ENCODE measurements at places on chromosomes 3 and 15. TPM values are rescaled to one million over a fixed set of nuclear protein-coding genes. Genes with fewer than 3 reads are reported as not detected.

- no peak for DNase-seq
- H3K27me3 ChIP-seq = no peaks in the 10 kb centered on the region
- no peaks in the 10 kb centered on the region for H3K4me1 ChIP-seq
- no peak within 1 kb of the TSS for H3K4me3 ChIP-seq
Observed at GRCh38 chr3:44584646-44585501, at the start of gene ZNF660. TSS of gene ZNF660 (plus strand) at chr3:44584964. CDS start at chr3:44594194, 9,230 bp downstream.

GRCh38 chr15:38662805-38663204 lies 98.2 kb upstream of the RASGRP1 start:
- DNase-seq = no peak
- H3K36me3 ChIP-seq = no peaks in the 10 kb centered on the region
- no peaks in the 10 kb centered on the region for H3K4me1 ChIP-seq
- no peak overlapping the region for H3K4me3 ChIP-seq
- H3K27ac ChIP-seq = no peak overlapping the region

The EEFSEC gene
- 16.1 TPM for total RNA-seq

DNA sequence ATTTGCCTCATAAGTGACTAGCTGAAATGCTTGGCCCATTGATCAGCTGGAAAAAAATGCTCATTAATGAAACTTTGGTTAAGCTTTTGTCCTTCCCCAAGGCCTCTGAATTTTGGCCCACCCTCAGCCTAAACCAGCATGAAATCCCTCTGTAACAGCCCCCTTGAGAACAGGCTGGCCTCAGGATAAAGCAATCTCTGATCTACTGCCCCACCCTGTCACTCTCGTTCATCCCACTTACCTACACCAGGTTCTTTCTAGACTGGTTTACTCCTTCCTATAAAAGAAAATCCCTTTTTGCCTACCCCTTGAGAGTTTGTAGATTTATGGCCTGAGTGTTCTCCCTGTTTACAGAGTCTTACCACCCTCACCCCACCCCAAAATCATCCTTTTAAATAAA lies 3.4 kb upstream of the AEN start:
- DNase-seq = no peak
- H3K36me3 ChIP-seq = no peaks in the 10 kb centered on the region
- H3K4me3 ChIP-seq = no peak overlapping the region
- H3K27me3 ChIP-seq = no peaks in the 10 kb centered on the region
- H3K4me1 ChIP-seq = peaks cover 42% of the 10 kb centered on the region
- H3K27ac ChIP-seq = no peak overlapping the region

- no peaks in the 10 kb centered on the region for H3K36me3 ChIP-seq
- DNase-seq = peak; percentile 27
- H3K27me3 ChIP-seq = no peaks in the 10 kb centered on the region
- no peak overlapping the region for H3K27ac ChIP-seq
Observed at GRCh38 chr15:50828610-50829206, 63.2 kb upstream of the SPPL2A start.

GRCh38 chr15:71484080-71484479 lies 326.3 kb upstream of the NR2E3 start:
- H3K4me3 ChIP-seq = no peak overlapping the region
- H3K27me3 ChIP-seq = no peaks in the 10 kb centered on the region
- H3K36me3 ChIP-seq = no peaks in the 10 kb centered on the region
- H3K27ac ChIP-seq = no peak overlapping the region

DNA sequence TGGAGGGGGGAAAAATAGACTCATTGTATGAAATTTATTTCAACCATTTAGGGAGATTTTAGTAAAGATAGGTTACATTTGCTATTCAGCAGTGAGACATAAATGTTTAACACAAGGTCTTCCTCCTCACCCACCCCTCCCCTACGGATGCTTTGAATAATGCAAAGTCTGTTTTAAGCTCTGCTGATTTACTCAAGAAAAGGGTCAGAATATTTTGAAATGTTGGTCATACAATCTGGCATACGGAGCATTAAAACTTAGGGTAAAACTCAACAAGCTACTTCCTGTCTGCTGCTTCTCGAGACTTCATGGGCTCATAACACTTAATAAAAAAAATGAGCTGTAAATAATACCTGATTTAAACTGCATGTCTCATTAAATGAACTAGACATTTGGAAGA lies 156.3 kb downstream of the WNT5A start:
- no peaks in the 10 kb centered on the region for H3K36me3 ChIP-seq
- H3K4me1 ChIP-seq = no peaks in the 10 kb centered on the region
- no peak for DNase-seq
- no peak overlapping the region for H3K4me3 ChIP-seq

GRCh38 chr15:57476533-57476975 lies 100.2 kb downstream of the CGNL1 start:
- DNase-seq = no peak
- no peak overlapping the region for H3K27ac ChIP-seq
- H3K27me3 ChIP-seq = no peaks in the 10 kb centered on the region
- no peaks in the 10 kb centered on the region for H3K36me3 ChIP-seq
- H3K4me3 ChIP-seq = no peak overlapping the region
- H3K4me1 ChIP-seq = no peaks in the 10 kb centered on the region

GRCh38 chr3:70108072-70108471 lies 108.5 kb downstream of the SAMMSON start:
- H3K36me3 ChIP-seq = no peaks in the 10 kb centered on the region
- H3K4me3 ChIP-seq = no peak overlapping the region
- H3K4me1 ChIP-seq = no peaks in the 10 kb centered on the region
- H3K27ac ChIP-seq = no peak overlapping the region
- DNase-seq = no peak

DNA sequence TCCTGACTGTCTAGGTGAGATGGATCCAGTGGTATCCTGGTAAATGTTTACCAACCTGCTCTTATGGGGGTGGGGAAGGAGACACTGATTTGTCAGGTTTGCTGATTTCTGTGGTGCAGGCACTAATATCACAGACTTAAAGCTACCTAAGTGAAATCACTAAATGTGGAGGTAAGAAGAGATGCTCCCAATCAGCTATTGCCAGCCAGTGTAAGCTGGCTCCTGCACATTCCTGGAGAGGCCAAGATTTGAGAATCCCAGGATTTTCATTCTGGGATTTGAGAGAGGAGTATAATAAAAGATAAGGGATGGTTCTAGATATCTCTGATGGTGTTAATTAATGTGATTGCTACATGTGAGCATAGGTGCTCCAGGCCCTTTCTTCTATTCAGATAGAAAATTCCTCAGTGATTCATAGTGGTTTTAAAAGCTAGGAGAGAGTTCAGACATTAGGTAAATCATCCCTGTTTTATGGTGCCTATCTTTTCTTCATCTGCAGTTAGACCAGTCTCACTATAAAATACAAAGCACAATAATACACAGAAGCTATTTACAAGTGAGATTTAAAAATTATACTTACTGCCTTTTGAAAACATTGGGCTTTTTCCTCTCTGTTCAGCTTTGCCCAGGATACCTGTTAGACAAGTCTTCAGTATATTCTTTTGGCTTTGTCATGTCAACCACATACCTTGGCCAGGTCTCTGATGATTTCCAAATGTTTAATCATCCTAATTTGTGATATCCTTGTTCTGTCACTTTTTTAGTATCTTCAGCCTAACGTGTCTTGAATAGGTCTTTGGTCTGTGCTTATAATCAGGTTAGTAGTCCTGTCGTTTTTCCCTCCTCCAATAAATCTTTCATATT lies 90.9 kb downstream of the MBNL1 start:
- H3K4me1 ChIP-seq = peaks cover 15% of the 10 kb centered on the region
- H3K36me3 ChIP-seq = no peaks in the 10 kb centered on the region
- H3K4me3 ChIP-seq = no peak overlapping the region
- DNase-seq = no peak
- H3K27ac ChIP-seq = peak overlapping the region; percentile 3
- no peaks in the 10 kb centered on the region for H3K27me3 ChIP-seq

The MELTF gene
- 47.6 TPM for total RNA-seq

- no peak overlapping the region for H3K27ac ChIP-seq
- no peak for DNase-seq
- no peaks in the 10 kb centered on the region for H3K36me3 ChIP-seq
- H3K4me1 ChIP-seq = no peaks in the 10 kb centered on the region
Observed at GRCh38 chr3:71843071-71843470, 58.1 kb upstream of the PROK2 start.

The SPTSSB gene
- 2.9 TPM for total RNA-seq

DNA sequence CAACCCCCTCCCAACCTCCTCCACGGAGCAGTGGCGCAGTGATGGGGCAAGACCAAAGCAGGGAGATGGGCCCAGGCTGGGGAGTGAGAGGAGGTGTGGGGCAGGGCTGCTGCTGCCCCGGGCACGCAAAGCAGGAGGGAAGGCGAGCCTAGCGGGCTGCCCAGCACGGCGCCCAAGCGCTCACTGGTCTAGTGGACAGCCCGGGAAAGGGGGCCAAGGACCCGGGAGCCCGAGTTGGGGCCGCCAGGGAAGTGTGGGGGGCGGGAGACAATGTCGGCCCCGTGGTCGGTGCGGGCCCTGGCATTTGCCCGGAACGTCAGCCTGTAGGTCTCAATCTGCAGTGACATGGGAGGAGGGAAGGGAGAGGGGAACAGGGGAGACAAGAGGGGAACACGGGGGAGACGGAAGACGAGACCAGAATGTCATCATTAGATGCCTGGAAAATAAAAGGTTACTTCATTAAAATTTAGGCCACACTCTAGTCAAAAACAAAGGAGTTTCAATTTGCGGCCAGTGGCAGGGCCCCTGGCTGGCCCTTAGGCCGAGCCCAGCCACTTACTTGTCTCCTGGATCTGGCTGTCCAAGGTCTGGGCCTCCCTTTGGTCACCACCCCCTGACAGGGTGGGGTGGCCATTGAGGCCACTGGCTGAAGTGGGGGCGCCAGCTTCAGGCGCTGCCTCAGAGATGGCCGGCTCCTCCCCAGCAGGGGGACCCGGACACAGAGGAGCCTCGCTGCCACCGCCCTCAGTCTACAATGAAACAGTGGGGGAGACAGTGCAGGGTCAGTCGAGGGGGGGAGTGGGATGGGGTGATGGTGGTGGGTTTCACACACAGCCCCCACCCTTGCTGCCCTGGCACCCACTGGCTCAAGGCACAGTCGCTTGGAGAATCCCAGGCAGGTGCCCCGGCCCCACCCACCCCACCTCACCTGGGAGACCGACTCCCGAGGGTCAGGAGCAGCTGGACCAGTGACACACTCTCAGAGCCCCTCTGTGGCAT lies 50.0 kb downstream of the DHX30 start:
- DNase-seq = no peak
- peaks cover 22% of the 10 kb centered on the region for H3K36me3 ChIP-seq
- no peaks in the 10 kb centered on the region for H3K4me1 ChIP-seq
- H3K27me3 ChIP-seq = no peaks in the 10 kb centered on the region
- no peak overlapping the region for H3K27ac ChIP-seq
- no peak overlapping the region for H3K4me3 ChIP-seq

The MESP2 gene
- 0.20 TPM for total RNA-seq

GRCh38 chr15:57973534-57973933 lies 92.0 kb downstream of the ALDH1A2 start:
- H3K4me3 ChIP-seq = no peak overlapping the region
- H3K4me1 ChIP-seq = no peaks in the 10 kb centered on the region
- no peak for DNase-seq

The CLRN1 gene
- not detected for total RNA-seq

The BCHE gene
- not detected for total RNA-seq

The BFSP2 gene
- total RNA-seq = not detected

DNA sequence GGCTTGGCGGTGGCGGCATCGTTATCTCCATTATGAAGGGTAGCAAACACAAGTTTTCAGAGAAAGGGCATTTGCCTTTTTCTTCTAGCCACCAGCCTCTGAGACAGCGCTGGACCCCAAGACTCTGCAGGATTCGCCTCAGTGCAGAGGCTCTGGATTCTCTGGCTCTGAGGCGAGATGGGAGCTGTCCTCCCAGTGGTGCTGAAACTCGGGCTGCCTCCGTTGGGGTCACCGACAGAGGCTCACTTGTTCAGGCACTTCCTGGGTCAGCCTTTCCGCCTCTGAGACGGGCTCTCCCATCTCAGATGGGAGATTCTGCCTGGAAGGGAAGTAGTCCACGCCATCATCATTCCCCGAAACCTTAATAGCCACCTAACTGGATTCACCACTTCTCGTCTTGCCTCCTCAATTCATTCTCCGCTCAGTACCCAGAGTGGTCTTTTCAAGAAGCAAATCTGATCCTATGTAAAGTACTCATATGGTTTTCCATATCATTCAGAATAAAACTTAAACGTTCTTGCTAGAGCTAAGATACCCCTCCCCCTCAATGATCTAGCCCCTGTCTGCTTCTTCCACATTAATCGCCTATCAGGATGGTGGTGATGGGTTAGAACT lies 76.9 kb downstream of the RHCG start:
- H3K4me3 ChIP-seq = no peak overlapping the region
- no peak for DNase-seq

GRCh38 chr3:31577232-31577631 lies 44.5 kb downstream of the STT3B start:
- H3K27me3 ChIP-seq = no peaks in the 10 kb centered on the region
- DNase-seq = no peak
- no peak overlapping the region for H3K4me3 ChIP-seq
- no peaks in the 10 kb centered on the region for H3K4me1 ChIP-seq
- no peak overlapping the region for H3K27ac ChIP-seq
- no peaks in the 10 kb centered on the region for H3K36me3 ChIP-seq

GRCh38 chr15:98878172-98878571 lies 129.4 kb downstream of the PGPEP1L start:
- H3K4me3 ChIP-seq = no peak overlapping the region
- H3K27ac ChIP-seq = no peak overlapping the region
- DNase-seq = no peak
- peaks cover 11% of the 10 kb centered on the region for H3K4me1 ChIP-seq
- no peaks in the 10 kb centered on the region for H3K27me3 ChIP-seq

GRCh38 chr3:105496343-105496742 lies 129.6 kb downstream of the ALCAM start:
- H3K4me1 ChIP-seq = no peaks in the 10 kb centered on the region
- H3K4me3 ChIP-seq = no peak overlapping the region
- DNase-seq = no peak
- H3K27me3 ChIP-seq = no peaks in the 10 kb centered on the region
- peaks cover 2% of the 10 kb centered on the region for H3K36me3 ChIP-seq

The NRG4 gene
- 1.0 TPM for total RNA-seq

The UMPS gene
- 41.3 TPM for total RNA-seq

- H3K4me3 ChIP-seq = no peak overlapping the region
- no peaks in the 10 kb centered on the region for H3K27me3 ChIP-seq
- no peak overlapping the region for H3K27ac ChIP-seq
- no peak for DNase-seq
- H3K4me1 ChIP-seq = no peaks in the 10 kb centered on the region
Observed at GRCh38 chr3:102449341-102449740, 14.5 kb downstream of the ZPLD1 start.

- no peak overlapping the region for H3K27ac ChIP-seq
- no peaks in the 10 kb centered on the region for H3K36me3 ChIP-seq
- H3K4me3 ChIP-seq = no peak overlapping the region
- H3K27me3 ChIP-seq = no peaks in the 10 kb centered on the region
- H3K4me1 ChIP-seq = no peaks in the 10 kb centered on the region
- peak; percentile 38 for DNase-seq
Observed at GRCh38 chr3:152574461-152575079, 260.4 kb upstream of the P2RY1 start.
